Heart right ventricle (tissue), 16 donors: ENCODE measurements at places on chromosomes 4 and X.

DNA sequence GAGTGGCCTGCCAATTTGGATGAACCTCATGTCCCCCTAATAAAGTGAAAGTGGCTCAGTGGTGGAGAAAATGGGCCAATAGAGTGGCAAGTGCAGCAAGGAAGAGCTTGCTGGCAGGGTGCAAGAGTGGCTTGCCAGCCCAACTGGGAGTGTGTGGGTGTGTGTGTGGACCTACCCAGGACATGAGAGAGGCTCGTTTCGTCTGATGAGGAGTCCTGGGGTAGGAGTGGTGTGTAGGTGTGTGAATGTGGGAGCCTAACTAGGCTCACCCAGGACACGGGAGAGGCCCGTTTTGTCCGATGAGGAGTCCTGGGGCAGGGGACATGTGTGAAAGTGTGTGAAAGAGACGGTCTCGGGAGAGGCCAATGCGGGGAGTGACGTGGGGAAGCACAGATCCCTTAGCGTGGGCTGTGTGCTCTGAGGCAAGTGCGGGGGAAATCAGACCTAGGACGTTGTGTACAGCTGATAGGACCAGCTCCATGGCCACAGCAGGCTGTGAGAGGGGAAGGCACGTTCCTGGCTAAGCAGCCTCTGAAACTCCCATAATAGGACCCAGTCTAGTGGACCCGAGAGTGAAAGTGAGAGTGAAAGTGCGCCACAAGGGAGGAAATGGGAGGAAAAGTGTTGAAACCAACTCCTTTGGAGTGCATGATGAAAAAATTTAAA, 5.3 kb downstream of the GAGE10 start:
- DNase-seq, result no peak

DNA sequence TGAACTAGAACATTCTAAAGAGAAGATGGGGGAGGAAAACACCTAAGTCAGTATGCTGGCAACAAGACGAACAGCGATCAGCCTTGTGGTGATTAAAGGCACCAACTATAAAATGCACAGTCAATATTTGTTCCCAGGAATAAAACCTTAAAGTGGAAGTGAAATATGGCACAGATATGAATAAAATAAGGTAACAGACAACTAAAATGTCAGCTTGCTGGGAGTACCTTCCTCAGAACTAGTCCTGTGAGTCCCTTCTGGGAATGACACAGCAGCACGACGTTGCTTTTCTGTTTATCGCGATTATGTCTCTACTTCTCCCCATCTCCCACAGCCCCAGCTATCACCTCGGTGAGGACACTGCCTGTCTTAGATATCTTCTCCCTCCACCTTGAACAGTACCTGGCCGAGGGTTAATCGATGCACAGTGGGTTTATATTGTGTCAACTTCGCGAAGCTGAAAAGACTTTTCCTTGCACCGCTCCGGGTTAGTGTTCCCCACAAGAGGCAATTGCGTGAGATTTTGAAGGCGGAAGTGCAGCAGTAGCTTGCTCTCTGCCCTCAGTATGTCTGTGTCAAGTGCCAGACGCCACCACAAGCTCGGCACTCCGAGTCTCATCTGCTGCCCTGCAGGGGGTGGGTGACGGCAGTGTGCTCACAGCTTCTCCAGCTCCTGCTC, 17.4 kb downstream of the MTNR1A start:
- no peak for DNase-seq

GRCh38 chr4:184028561-184029374, 123.7 kb downstream of the STOX2 start:
- DNase-seq, result no peak

GRCh38 chr4:6992728-6993677, 50.2 kb upstream of the TADA2B start:
- no peak for DNase-seq

DNA sequence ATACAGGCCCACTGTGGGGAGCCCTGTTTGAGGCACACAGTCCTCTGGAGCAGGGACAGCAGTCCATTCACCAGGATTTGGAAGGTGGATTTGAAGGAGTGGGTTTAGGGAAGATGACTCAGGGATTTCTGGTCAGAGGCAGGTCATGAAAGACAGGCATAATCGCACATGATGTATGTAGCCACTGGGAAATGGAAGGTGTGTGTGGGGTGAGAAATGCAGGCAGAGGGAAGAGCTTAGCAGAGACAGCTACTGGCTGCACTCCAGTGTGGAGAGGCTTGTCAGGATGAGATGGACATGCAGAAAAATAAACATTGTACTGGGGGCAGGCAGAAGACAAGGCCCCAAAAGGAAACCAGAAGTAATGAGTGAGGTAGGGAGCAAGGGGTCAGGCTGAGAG, 85.2 kb upstream of the STS start:
- DNase-seq, result no peak

DNA sequence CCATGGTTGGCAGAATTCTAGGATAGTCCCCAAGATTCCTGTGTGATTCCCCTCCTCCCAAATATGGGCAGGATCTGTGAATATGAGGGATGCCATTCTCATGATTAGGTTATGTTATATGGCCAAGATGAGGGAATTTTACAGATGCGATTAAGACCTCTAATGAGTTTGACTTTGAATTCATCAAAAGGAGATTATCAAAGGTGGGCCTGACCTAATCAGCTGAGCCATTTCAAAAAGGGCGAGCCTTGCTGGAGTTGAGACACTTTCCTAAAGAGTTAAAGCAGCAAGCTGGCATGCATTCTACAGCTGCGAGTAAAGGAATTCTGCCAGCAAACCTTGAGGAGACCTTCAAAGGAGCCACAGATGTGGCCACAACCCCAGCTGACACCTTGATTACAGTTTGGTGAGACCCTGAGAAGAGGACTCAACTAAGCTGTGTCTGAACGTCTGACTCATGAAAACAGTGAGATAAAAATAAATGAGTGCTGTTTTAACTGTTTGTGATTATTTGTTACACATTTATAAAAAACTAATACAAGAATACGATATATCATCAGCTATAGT, 31.7 kb upstream of the TMPRSS11D start:
- DNase-seq, result no peak

- DNase-seq, result no peak
These were observed 22.9 kb downstream of the SHISA3 start for GRCh38 chr4:42420140-42420539.

- no peak for DNase-seq
These were observed 3.7 kb upstream of the RAB9A start for GRCh38 chrX:13685126-13685763.

DNA sequence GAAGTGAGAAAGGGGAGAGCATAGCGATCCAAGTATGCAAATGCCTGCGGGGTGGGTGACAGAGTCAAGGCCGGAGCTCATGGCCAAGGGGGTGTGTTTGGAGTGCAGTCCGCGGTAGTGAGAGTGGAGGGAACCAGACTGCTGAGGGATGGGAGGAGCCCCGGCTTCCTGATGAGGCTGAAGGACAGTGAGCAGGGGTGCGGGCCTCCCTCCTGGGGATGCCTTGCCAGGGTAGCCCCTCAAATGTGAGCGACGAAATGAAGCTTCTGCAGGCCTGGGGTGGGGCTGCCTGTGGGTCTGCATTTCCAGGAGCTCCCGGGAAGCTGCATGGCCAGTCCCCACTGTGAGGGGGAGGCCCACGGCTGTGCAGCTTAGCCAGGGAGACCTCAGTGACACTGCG, 45.0 kb downstream of the PSAPL1 start:
- DNase-seq, result no peak

DNA sequence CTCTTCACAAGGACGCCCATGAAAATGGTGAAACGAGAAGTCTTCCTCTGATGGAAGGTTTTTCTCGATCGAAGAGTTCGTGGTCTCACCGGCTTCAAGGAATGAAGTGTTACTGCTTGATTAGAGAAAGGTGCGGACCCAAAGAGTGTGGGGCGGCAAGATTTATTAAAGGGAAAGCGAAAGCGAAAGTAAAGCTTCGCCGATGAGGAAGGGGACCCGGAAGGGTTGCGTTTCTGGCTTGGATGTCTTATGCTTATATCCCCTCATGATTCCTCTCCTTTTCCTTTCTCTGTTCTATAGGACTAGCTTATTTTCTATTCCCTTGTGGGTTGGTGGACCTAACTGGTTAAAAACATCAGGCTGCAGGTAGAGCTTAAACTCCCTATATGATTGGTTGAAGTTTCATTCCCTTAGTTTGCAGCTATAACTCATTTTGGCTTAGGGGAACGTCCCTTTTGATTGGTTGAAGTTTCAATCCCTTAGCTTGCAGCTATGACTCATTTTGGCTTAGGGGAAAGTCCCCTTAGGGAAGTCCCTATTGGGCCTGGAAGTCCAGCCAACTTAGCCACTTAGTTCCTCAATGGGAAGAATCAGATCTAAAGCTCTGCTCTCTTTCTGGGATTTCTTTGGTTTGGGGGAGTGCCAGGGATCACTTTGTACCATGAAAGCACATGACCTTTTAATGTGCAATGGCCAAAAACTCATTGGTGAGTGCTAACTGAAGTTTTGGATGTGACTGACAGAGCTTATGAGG, 1025.0 kb upstream of the PCDH10 start:
- no peak for DNase-seq

- no peak for DNase-seq
These were observed 631 bp upstream of the BMX start for GRCh38 chrX:15499976-15500375.

- DNase-seq, result no peak
These were observed 105.1 kb upstream of the GRID2 start for GRCh38 chr4:92198711-92199110.

DNA sequence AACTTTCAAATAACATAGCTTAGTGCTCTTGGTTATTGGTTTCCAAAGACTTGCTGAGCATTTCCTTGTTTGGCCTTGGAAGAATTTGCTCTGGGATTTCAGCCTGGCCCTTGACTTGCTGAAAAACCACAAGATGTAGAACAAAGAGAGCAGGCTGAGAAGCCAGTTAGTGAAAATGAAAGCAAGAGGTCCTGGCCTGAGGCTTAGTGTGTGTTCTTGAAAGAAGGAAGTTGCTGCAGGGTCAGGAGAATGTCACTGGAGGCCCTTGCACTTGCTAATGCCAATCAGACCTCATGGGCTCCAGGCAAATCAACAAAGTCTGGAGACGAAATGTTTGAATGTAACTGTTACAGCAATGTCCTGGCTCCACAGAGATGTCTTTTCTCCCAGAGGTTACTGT, 79.4 kb downstream of the SYNPO2 start:
- DNase-seq, result no peak

DNA sequence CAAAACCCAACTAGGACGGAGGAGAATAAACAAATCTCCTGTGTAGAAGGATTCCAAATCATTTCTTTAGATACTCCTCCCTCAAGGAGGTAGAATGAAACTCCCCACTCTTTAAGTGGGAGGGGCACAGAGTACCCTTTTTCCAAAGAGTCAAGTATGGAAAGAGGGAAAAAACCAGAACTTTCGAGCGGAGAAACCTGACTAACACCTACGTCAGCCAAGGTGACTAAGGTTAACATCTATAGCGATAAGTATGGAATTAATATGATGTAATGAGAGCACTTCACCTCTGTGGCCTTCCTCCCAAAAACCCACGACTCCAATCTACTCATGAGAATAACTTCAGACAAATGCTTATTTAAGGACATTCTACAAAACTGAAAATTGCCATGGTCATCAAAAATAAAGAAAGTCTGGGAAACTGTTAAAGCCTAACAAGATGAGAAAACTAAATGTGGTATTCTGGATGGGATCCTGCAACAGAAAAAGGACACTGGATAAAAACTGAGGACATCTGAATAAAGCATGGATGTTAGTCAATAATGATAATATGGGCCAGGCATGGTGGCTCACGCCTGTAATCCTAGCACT, 157.0 kb upstream of the MAP3K15 start:
- DNase-seq, result no peak

DNA sequence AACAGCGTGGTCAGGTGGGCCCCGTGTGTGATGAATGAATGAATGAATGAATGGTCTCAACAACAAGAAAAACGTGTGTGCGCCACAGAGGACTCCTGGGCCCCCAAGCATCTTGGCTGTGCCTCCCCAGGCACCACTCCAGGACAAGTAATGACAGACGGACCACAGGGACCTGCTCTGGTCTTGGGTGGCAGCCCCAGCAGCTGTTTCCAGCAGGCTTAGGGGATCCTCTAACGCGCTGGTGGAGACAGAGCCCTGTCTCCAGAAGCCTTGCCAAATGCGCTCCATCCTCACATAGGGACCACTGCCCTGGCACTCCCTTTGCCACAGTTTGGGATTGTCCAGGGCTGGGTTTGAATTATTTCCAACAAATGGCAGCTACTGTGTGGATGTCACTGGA, 39.1 kb downstream of the PSAPL1 start:
- no peak for DNase-seq

GRCh38 chr4:179097741-179098140, 1655.5 kb upstream of the AGA start:
- no peak for DNase-seq

DNA sequence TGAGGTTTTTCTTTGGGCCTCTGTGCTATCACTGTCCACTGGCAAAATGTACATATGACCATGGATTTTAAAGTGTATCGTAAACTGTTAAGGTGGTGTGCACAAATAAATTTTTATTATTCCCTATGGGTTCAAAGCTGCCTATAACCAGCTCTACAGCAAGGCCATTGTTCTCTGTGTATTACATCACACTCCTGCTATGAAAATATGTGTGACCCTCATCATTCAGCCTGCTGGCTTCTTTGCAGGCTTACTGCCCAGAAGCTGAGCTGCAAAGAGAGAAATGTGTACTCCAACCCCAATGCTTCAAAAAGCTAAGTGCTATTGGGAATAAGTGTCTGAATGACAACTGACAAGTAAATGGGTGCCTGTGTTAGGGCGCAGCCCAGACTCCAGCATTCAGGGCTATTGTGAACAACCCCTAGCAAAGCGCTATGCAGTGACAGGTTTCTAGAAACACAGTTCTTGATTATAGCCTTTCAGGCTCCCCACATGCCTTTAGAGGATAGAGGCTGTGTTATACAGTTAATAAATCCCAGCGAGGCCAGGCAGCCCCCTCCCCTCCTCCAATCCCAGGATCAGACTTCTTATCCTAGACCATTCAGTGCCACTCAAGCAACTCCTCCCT, 220.4 kb upstream of the RADX start:
- no peak for DNase-seq

DNA sequence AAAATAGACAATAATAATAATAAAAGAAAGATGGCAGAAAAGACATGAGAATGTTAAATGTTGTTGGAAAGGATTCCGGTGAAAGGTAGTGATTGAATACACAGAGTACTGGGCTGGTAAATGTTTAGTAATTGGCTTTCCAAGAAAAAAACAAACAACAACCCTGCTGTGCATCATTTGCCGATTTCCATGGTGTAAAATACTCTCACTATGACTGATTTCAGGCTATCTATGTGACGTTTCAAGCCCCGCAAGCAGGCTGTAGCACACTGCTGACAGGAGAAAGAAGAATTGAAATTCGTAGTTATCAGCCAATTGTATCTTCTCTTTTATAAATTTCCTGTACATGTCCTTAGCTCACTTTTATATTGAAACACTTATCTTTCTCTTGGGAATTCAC, 13.6 kb upstream of the SEPTIN6 start:
- DNase-seq, result no peak
